ENCODE measurements at places on chromosomes 6 and 20.

- DNase-seq = no peak
Measured at GRCh38 chr6:43310134-43310533, 1.5 kb upstream of the CRIP3 start.

DNA sequence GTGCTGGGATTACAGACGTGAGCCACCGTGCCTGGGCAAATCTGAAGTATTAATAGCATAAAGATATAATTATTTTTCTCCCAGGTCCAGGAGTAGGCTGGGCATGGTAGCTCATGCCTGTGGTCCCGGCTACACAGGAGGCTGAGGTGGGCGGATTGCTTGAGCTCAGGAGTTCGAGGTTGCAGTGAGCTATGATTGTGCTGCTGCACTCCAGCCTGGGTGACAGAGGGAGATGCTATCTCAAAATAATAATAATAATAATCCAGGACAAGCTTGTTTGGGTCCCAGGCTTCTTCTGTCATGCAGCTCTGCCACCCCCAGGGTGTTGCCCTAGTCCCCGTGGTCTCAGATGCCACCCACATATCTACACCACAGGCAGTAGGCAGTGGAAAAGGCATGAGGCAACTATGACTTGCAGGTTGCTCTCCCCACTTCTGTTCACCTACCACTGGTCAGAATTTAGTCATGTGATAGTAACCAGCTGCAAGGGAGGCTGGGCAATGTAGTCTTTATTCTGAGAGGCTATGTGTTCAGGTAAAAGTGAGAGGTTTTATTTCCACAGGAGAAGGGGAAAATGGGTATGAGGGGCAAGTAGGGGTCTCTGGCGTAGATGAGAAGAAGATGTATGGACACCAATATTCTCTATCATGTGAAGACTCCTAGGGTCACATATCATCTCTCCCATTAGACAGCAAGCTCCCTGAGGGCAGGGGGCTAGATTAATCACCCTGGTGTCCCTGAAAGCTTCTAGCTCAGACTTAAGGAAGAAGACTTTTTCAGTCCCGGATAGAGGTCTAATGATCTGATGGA, 25.7 kb downstream of the TCF15 start:
- no peak for DNase-seq

DNA sequence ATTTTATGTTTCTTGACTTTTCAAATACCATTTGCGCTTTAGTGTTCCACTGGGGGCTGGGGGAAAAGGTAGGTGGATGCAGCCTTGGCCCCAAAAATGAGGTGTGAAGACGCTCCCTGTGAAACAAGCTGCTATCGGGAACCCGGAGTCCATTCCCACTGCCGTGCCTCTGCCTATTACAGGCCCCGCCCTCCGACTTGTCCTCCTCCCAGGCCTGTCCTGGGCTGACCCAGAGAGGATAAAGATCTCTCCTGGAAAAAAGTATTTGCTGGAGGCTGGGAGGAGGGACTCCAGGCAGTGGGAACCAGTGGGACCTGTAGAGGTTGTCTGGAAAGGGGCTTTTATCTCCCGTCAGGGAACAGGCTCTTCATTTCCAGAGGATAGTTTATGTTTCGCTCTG, 215.0 kb downstream of the SLC24A3 start:
- no peak for DNase-seq

- DNase-seq = no peak
Measured at GRCh38 chr6:38233161-38233791, 406.5 kb downstream of the BTBD9 start.

GRCh38 chr6:48176645-48177308, 65.8 kb upstream of the PTCHD4 start:
- no peak for DNase-seq

- DNase-seq = peak; percentile 64
Measured at GRCh38 chr20:45993197-45993951, 15.3 kb upstream of the MMP9 start.

DNA sequence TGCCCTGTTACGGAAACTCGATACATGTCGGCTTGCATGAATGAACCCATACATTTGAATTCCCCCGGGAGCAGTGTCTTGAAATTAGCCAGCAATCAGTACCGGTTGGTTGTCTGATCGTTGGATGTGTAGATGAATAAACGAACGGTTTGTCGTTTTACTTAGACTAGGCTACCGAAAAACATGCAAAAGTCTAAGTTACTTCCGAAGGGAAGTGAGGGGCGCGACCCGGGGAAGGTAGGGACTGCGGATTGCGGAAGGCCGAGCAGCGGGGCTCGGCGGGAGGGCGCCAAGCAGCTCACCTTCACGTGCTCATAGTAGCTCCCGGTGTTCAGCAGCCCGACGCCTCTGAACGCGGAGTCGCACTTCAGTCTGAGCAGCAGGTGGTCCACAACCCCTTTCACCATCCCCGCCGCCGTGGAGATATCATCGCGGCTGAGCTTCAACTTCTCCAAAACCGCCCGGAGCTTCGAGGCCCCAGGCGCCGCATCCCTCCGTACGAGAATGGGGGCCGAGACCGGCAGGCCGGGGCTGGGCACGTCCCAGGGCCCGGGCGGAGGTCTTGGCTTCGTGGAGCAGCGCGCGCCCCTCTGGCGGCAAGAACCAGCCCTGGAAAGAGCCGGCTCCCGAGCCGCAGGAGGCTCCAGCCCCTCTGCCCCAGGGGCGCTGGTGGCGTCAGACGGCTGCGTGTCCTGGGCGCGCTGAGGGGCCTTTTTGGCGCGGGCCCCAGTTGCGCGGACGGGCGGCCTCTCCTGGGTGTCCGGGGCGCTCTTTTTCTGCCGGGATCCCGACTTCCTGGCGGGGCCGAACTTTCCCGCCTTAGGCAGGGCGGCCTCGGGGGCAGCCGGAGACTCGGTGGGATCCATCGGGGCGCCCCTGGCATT, 632 bp downstream of the CGAS start:
- DNase-seq = peak; percentile 63

DNA sequence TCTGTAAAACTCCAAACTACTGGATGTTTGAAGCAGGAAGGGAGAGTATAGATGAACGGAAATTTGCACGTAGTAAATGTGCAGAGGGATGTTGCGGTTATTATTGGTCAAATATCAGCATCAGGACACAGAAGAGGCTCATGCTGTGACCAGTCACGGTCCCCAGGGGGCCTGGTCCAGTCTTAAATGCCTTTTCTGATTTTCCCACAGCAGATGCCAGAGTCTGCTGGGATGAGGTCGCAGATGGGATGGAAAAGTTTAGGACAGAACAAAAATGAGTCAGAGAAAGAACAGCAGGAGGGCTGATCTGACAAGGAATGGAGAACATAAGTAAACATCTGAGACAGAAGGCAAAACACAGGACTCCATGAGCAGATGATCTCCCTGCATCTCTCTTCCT, 11.7 kb upstream of the SIRPG start:
- DNase-seq = no peak

Data from endodermal cell (in vitro differentiated cells).